ENCODE measurements at places on chromosomes 2 and 18. TPM values are rescaled to one million over a fixed set of nuclear protein-coding genes. Genes with fewer than 3 reads are reported as not detected.

- H3K4me3 ChIP-seq: no peak overlapping the region
- no peaks in the 10 kb centered on the region for H3K4me1 ChIP-seq
- H3K27ac ChIP-seq: no peak overlapping the region
- H3K36me3 ChIP-seq: no peaks in the 10 kb centered on the region
- no peaks in the 10 kb centered on the region for H3K27me3 ChIP-seq
- no peak for DNase-seq
Measured at GRCh38 chr2:3914241-3914640, 210.9 kb downstream of the DCDC2C start.

Gene ZNF519
- 15.0 TPM for total RNA-seq

DNA sequence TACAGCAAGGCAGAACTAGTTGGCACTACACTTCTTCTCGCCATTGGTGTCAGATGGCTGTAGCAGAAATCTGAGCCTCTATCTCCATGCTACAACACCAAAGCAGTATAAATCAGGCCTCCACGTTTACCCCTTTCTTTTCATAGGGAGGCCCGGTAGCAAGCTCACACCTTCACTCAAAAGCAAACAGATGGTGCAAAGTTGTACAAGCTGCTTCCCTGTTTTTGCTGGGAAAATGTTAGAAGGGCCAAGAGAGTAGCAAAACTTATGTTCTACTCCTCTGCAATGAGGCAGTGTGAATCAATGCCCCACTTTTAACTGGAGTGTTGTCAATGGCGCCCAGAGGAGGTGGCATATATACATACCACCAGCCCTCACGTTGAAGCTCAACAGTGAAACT is 369.6 kb upstream of the NRXN1 start:
- no peaks in the 10 kb centered on the region for H3K27me3 ChIP-seq
- H3K4me1 ChIP-seq: no peaks in the 10 kb centered on the region
- no peak overlapping the region for H3K27ac ChIP-seq
- H3K36me3 ChIP-seq: no peaks in the 10 kb centered on the region

Gene SLC30A3
- not detected for total RNA-seq

- H3K4me3 ChIP-seq: no peak overlapping the region
- no peaks in the 10 kb centered on the region for H3K36me3 ChIP-seq
- DNase-seq: no peak
- H3K4me1 ChIP-seq: no peaks in the 10 kb centered on the region
Measured at GRCh38 chr2:52139241-52139640, 1107.3 kb upstream of the NRXN1 start.

Gene VRK2
- total RNA-seq: 18.1 TPM

- H3K36me3 ChIP-seq: no peaks in the 10 kb centered on the region
- H3K27ac ChIP-seq: no peak overlapping the region
- no peak for DNase-seq
- no peak overlapping the region for H3K4me3 ChIP-seq
- H3K4me1 ChIP-seq: peaks cover 3% of the 10 kb centered on the region
Measured at GRCh38 chr2:128285329-128285931, 33.2 kb downstream of the HS6ST1 start.

All from naive thymus-derived CD4-positive, alpha-beta T cell (primary cell).